Right renal cortex interstitium (tissue), 3 donors: ENCODE measurements at places on chromosomes 3 and 15.

- no peak for DNase-seq
Observed at GRCh38 chr15:31447931-31448634, 121.4 kb downstream of the KLF13 start.

DNA sequence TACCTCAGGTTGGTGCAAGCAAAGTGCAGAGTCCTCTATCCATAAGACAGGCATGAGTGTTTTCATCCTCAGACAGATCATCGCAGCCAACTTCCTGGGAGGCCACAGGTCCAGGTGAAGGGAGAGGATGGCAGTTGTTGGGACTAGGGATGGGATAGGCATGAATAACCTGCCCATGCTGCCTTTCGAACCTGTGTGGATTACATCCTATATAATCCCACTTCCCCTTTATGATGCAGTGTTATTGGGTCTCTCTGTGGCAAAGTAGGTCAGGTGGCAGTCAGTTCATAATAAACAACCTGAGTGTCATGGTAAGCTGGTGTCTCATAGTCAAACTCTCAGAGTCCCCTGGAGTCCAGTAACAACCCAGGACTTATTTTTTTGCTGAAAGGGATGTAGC is 40.4 kb downstream of the CCR3 start:
- DNase-seq, result no peak

DNA sequence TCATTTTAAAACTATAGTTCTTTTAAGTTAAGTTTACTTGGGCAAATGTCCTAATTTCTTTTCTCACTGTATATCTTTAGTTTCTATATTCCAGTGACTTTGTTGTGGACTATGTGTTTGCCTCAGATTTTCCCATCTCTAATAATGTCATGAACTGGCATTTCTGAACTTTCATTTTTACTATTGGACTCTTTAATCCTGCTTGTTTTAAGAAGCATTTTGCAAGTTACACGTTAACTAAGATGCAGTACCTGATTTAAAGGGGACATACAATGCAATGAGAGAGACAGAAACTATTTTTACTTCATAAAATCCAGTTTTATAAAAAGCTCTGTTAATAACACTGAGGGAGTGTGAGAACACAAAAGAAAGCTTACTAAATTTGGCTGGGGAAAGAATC is 58.6 kb upstream of the PHLDB2 start:
- no peak for DNase-seq

DNA sequence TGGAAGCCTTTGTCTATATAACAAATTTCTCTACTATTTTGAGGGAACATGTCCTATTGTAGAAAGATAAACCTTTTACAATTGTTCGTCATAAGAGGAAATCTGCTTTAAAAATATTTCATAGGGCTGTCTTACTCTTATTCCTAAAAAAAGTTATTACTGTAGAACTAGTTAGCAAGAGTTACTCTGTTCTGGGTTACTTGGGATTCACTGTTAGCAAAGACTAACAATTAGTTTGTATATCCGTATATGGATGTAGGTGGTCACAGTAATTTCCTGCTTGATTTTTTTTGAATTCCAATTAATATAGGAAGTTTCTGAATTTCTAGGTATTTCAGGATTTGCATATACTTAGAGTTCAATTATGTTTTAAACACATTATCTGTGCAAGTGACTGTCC is 413.5 kb downstream of the RBMS3 start:
- no peak for DNase-seq
